ENCODE measurements at places on chromosomes 3 and 15.

DNA sequence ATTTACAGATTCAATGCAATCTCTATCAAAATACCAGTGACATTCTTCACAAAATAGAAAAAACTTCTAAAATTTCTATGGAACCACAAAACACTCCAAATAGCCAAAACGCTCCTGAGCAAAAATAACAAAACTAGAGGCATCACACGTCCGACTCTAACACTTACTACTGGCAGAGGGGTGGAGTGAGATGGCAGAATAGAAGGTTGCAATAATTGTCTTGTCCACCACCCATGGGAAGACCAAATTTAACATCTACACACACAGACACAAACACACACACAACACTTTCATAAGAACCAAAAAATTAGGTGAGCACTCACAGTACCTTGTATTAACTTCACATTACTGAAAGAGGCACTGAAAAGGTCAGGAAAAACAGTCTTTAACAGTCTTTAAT is 21.3 kb upstream of the KPNA4 start:
- DNase-seq = no peak

DNA sequence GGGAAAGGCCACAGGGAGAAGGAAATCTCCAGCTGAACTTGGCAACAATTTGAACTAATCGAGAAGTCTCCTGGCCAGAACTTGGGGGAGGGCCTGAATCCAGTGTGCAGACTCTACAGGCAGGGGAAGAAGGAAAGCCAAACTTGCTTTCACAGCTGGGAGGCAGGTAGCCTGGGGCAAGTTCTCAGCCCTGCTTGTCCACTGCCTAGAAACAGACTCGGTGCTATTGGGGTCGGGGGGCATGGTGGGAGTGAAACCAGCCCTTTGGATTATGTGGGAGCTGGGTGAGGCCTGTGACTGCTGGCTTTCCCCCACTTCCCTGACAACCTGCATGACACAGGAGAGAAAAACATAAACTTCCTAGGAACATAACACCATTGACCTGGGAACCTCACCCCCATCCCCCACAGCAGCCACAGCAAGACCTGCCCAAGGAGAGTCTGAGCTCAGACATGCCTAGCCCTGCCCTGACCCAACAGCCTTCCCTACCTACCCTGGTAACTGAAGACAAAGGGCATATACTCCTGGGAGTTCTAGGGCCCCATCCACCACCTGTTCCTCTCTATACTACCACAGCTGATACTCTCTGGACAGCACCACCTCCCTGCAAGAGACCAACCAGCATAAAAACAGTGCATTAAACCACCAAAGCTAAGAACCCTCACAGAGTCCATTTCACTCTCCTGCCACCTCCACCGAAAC is 103.7 kb upstream of the MNS1 start:
- DNase-seq = no peak

GRCh38 chr3:76403556-76403955 is 618.2 kb upstream of the ZNF717 start:
- DNase-seq = no peak

DNA sequence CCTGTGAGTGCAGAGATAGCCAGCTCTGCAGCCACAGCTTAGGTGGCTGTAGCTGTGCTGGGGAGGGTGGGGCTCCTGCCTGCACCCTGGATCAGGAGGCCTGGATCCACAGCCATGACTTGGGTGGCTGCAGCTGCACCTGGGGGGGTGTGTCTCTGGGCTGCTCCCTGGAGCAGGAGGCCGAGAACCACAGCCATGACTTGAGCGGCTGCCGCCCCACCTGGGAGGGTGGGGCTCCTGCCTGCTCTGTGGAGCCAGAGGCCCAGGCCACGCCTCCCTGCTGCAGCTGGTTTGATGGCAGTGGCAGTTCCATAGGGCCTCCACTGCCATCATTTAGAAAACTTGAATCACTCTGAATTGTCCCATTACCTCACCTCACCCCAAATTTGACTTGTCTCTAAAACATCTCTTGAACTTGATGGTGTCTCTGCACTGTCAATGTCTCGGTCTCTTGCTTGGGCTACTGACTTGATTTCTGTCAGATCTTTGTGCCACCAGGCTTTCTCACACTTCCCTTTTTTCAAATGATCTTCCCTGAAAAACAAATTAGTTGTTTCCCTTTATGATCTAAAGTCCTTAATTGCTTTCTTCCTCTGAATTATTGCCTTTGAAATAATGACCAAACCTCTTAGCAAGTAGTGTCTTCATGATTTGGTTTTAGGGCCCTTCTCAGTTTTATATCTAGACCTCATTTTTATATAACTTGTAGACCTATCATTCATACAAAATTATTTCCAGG is 313.2 kb upstream of the MME start:
- peak; percentile 70 for DNase-seq

DNA sequence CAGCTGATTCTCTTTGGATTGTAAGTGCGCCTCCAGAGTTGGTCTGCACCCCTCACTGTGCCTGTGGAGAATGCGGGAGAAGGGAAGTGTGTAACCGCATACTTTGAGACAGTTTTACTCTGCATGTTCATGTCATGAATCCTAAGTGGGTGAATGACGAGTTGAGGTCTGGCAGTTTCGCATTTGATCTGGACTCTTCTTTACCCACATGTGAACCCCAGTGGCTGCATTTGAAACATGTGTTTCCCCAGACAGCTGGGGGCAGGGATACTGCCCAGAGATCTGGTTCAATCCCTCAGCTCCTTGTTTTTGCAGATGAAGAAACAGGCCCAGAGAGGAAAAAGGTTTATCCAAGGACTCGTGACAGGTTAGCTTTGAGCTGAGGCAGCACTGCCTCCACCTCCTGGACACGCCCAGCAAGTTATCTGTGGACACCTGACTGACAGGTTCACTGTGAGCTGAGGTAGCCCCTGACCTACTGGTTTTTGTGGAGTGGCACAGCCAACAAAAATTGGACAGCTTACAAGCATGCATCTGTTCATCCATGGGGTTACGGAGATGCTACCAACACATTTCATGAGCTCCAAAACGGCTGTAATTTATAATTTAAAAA is 207.3 kb downstream of the XXYLT1 start:
- DNase-seq = peak; percentile 18

- DNase-seq = no peak
Observed at GRCh38 chr3:130558366-130558765, 41.4 kb downstream of the COL6A6 start.

GRCh38 chr15:38308797-38309196 is 56.2 kb downstream of the SPRED1 start:
- DNase-seq = no peak

- no peak for DNase-seq
Observed at GRCh38 chr15:62403164-62403809, 238.2 kb upstream of the C2CD4B start.

DNA sequence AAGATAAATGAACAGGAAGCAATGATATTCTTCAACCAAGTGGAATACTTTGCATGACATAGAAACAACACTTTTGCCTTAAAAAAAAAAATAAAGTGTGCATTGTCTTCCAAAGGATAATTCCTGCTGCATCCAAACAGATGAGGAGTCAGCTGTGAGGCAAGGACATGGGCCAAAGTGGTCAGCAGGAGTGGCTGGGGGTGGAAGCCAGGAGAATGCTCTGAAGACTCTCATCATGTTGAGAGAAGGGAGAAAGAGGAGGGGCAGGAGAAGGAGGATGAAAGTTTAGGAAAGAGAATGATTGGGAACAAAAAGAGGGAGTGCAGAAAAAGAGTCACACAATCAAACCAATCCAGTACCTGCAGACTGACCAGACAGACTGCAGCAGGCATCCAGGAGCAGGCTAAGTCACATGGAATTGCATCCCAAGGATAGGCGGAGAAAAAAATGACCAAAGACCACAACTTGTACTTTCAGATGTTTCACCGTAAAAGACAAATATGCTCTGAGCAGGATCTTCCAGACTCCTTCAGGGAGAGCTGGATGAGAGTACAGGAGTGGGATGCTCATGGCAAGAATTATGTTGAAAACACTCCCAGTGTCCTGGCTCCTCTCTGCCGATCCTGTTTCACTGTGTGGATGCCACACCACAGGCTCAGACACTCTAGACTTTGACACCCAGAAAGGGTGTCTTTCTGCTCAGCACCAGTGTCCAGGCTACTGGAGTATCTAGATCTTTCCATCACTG is 11.9 kb downstream of the ABI3BP start:
- no peak for DNase-seq

GRCh38 chr15:37099319-37100108 is 835 bp downstream of the MEIS2 start:
- DNase-seq = peak; percentile 71
